Urinary bladder (tissue), 4 donors: ENCODE measurements at places on chromosomes 11 and 22. TPM values are rescaled to one million over a fixed set of nuclear protein-coding genes. Genes with fewer than 3 reads are reported as not detected.

TRIM51 gene
- not detected for total RNA-seq

ALX4 gene
- total RNA-seq, result 1.5 TPM

FDXACB1 gene
- total RNA-seq, result 4.2 TPM

SLC35F2 gene
- total RNA-seq, result 5.1 TPM

PDE3B gene
- total RNA-seq, result 40.6 TPM

FDX1 gene
- total RNA-seq, result 13.7 TPM

DBX1 gene
- not detected for total RNA-seq

IGSF9B gene
- 11.4 TPM for total RNA-seq

LGR4 gene
- total RNA-seq, result 98.1 TPM

APOL1 gene
- 22.9 TPM for total RNA-seq

TMEM223 gene
- 16.7 TPM for total RNA-seq

BIRC3 gene
- 6.2 TPM for total RNA-seq

GLB1L2 gene
- 1.5 TPM for total RNA-seq

TCN1 gene
- not detected for total RNA-seq

DEFB131B gene
- not detected for total RNA-seq

DTX4 gene
- 24.0 TPM for total RNA-seq

MIOX gene
- not detected for total RNA-seq

HORMAD2 gene
- not detected for total RNA-seq

ELF5 gene
- total RNA-seq, result 13.4 TPM

SLC22A9 gene
- not detected for total RNA-seq

KDELR3 gene
- total RNA-seq, result 75.7 TPM

CARD16 gene
- 16.2 TPM for total RNA-seq

IGF2 gene
- total RNA-seq, result 362 TPM

ABCC8 gene
- 8.7 TPM for total RNA-seq

OR5M3 gene
- not detected for total RNA-seq

SORL1 gene
- total RNA-seq, result 53.7 TPM

PIH1D2 gene
- total RNA-seq, result 4.5 TPM

POU2F3 gene
- 0.58 TPM for total RNA-seq

CBLIF gene
- not detected for total RNA-seq

OR51B5 gene
- 4.3 TPM for total RNA-seq

TEX12 gene
- 2.9 TPM for total RNA-seq

CST6 gene
- 0.58 TPM for total RNA-seq
